HT-29 (cell line): ENCODE measurements at places on chromosomes 7 and 10.

DNA sequence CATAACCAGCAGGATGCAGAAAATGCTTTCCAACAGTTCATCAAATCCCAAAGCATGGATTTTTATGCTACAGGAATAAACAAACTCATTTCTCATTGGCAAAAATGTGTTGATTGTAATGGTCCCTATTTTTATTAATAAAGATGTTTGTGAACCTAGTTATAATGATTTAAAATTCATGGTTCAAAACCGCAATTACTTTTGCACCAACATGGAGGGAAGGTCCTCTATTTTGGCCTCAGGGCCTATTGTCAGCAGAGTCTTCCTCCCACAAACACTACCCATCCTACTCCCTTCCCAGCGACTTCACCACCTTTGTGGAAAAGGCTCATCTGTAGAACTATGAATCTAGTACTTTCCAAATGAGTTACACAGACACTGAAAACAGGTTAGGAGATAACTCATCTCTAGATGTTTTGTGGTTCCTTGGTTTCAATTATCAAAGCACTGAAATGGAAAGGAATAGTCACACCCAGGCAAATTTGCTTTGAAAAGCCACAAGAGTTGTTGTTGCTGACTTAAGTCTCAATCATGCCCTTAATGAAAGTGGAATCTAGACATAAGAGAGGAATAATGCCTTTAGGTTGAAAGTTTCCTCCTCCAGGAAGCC, 59.4 kb upstream of the FRMD4A start:
- DNase-seq = no peak

DNA sequence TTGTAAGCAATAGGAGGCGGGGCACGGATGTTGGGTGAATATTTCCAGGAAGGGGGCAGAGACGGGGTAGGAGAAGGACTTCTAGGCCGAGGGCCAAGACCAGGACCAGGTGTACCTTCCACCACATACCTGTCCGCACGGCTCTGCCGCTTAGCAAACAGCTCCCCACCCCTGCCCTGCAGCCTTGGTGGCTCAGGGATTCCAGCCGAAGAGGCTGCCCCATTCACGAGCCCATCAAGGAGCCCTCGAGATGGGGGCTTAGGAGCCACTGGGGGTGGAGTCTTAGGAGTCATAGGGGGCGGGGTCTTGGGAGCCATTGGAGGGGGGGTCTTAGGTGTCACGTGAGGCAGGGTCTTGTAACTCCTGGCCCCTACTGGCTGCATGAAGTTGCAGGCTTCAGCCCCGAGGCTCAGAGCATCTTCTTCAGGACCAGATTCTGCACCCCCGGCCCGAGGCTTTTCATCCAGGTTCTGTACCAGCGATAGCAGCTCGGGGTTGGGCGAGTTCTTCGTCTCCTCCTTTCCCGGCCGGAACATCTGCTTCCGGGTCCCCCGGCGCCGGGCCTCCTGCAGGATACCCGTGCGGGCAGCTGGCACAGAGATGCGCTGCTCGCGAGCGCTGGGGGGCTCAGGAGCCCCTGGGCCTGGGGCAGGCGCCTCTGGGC, 6.1 kb upstream of the MYOZ1 start:
- DNase-seq = peak; percentile 25

DNA sequence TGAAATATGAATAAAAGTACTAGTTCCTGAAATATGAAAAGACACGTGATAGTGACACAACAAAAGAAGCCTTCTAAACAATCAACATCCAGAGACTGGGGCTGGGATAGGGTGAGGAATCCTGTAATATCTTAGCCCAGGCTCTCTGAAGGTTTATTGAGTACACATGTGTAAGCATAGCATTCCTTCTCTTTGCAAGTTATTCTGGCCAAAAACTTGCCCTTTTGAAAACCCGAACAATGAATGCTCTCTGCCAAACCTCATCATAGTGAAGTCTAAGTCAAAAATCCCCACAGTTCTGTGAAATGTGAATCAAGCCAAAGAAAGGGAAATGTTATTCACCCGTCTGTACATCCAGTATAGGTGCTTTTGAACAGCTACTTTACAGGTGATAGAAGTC, 11.6 kb downstream of the SEMA3D start:
- DNase-seq = no peak

GRCh38 chr10:113585949-113586348, 33.1 kb downstream of the HABP2 start:
- DNase-seq = no peak

GRCh38 chr7:15007507-15007906, 105.0 kb upstream of the DGKB start:
- peak; percentile 22 for DNase-seq

- no peak for DNase-seq
Measured at GRCh38 chr10:96639899-96640298, 53.1 kb upstream of the TM9SF3 start.

- DNase-seq = no peak
Measured at GRCh38 chr10:110843031-110843430, 28.7 kb upstream of the PDCD4 start.

DNA sequence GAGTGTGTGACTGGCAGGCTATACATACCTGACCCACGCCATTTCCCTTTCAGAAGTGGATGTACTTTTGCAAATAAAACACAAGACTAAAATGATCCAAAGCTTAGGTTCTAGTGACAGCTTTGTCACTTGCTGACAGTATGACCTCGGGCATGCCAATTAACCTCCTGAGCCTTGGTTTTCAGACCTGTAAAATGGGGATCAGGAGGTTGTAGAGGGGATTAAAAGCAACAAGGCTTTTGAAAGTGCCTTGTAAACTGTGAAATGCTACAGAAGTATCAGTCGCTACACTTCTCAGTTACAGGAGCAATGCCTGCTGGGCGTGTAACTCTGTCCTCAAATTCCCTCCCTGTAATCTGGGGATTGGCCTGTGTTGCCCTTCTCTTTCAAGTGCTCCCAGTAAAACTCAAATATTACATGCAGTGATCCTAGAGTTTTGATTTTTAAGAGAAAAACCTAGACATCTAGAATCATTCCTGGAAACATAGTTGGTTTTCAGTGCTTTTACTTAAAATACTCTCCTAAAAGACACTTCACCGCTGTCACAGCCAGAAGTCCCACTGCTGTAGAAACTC, 8.8 kb upstream of the GRB10 start:
- no peak for DNase-seq

- no peak for DNase-seq
Measured at GRCh38 chr7:45078125-45078681, 10.6 kb downstream of the NACAD start.

DNA sequence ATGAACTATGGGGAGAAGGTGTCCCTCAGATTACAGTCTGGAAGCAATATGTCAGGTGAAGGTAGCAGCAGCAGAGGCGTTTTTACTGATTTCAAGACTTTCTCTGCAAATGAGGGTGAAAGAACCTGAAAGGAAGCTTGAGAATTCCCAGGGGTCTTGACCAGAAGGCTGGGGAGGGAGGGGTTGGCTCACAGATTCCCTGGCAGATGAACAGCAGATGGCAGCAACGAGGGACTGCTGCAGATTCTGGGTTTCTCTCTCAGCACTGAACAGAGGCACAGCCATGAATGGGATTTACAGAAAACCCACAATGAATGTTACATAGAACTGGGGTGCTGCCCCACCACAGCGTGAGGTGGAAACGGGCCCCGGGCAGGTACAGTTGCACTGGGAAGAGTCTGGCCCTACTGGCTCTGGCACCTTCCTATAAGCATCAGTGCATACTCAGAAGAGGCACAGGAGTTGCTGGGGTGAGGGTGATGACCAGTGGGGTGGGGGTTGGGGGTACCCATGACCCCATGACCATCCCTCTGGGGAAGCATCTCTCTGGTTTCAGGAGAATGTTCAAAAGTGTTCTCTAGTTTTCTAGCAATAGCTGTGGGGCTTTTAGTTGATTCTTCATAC, 317.8 kb downstream of the SH2D4B start:
- peak; percentile 12 for DNase-seq

GRCh38 chr10:131725581-131726069, 175.2 kb upstream of the PPP2R2D start:
- DNase-seq = no peak

DNA sequence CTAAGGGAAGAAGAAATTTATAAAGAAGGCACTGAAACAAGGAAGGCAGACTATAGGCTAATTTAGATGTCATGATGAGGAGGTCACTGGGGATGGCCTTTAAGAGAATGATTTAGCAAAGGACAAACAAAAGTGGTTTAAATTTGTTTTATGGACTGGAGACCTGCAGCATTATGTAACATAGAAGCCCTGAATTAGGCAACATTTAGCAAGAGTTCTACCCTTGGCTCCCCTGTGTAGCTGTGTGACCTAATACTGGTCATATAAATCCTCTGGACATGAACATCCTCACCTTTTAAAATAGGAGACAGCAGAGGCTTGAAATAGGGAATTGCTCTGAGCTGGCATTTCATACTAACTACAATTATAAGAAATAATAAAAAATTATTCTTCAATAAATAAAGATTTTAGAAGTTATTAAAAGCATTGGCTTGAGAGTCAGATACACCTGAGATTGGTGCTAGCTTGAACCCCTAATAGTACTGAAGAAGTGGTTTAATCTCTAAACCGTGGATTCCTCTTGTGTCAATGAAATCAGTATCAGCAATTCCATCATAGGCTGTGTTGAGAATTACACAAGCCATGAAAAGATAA, 48.9 kb downstream of the RNLS start:
- no peak for DNase-seq

DNA sequence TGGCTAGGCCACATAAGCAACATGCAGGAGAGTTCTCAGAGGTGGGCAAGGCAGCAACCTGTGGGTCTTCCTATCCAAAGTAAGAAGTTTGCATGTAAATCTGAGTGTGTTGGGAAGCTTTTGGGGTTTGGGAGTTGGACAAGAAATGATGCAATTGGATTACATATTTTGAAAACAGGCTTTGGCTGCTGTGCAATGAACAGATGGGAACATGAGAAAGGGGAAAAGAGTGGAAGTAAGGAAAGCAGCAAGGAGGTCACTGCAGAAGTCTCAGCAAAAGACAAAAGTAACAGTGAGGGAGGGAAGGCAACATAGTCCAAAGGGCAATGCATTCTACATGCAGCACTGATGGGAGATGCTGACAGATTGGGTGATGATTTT, 61.1 kb upstream of the C10orf90 start:
- DNase-seq = no peak

DNA sequence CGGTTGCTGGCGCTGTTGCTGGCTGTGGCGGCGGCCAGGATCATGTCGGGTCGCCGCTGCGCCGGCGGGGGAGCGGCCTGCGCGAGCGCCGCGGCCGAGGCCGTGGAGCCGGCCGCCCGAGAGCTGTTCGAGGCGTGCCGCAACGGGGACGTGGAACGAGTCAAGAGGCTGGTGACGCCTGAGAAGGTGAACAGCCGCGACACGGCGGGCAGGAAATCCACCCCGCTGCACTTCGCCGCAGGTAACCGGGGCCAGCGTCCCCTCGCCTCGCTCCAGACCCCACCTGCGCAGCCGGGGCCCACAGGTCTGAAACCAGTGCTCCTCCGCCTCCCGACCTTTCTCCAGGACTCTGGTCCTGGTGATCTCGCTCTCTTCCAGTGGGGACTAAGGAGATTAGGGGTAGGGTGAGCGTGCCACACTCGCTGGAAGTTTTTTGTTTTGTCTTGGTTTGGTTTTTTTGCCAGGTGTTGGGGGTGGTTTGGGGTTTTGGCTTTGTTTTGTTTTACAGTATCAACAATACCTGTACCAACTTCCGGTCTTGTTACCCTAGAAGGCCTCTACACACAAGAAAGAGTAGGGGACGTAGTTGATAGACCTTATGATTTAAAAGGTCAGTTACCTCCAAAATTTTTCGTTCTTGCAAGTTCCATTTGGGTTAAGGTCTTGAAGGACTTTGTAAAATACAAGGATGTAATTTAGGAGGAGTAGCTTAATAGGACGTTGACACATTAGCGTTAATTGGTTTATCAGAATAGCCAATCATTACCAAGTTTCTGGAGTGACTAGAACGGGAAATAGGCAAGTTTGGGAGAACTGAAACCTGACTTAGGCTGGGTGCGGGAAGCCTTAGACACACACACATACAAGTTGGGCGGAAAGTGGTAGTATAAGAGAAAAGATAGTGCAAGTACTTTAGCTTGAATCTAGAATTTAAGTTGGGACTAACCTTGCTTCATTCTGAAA, 704 bp downstream of the TNKS2 start:
- DNase-seq = peak; percentile 64

- DNase-seq = peak; percentile 54
Measured at GRCh38 chr10:31490858-31491504, 172.0 kb downstream of the ZEB1 start.

GRCh38 chr10:5563991-5564536, 39.3 kb downstream of the CALML3 start:
- no peak for DNase-seq

GRCh38 chr7:27186668-27187474, 1.8 kb upstream of the HOXA11 start:
- DNase-seq = no peak

DNA sequence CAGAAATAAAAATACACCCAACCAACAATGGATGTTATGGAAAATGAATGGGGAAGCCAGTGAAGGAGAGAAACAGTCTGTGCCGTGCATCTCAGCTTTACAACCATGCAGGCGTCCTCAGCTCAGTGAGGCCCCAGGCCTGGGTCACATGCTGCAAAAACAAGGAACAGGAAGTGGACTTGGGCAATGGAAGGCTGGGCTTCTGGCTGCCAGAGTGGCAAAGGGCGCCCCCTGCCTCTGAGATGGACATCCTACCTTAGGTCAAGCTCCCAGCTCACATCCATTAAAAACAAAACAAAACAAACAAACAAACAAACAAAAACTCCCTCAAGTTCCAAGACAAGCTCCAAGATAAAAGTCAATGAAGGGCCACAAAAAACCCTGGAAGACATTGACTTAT, 54.7 kb upstream of the AFAP1L2 start:
- peak; percentile 47 for DNase-seq

GRCh38 chr7:148397985-148398384, 192.6 kb upstream of the C7orf33 start:
- DNase-seq = no peak

DNA sequence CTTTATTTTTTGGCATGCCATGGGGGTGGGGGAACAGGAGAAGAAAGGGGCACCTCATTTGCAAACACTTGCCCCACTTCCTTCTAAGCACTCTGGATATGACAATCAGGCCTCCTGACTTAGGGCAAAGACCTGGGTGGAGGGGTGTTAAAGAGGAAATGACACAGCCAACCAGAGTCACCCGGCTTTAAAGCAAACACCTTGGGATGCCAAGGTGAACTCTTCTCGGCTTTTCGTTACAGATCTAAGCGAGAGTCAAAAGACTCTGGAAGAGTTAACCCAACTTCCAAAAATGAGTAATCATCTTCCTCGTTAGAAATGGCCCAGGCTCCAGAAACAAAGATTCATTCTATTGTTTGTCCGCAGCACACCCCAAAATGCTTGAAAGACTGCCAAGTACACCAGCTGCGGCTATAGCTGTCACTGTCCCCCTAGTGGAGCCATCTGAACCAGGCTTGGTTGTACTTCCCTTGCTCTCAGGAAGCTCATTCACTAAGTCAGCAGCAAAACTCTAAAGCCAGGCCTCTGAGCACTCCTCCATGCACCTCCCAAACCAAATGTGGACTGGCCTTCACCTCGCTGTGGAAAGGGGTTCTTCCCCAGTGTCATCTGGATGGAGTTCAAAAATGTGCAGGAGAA, 24.8 kb downstream of the FAM53B start:
- peak; percentile 91 for DNase-seq
